Left renal pelvis (tissue), 4 donors: ENCODE measurements at places on chromosomes 11 and 22.

- no peak for DNase-seq
Measured at GRCh38 chr22:43310311-43310710, 32.9 kb downstream of the SCUBE1 start.

- DNase-seq = no peak
Measured at GRCh38 chr11:109236696-109237095, 185.3 kb upstream of the C11orf87 start.

GRCh38 chr22:23230348-23231068 is 50.2 kb downstream of the BCR start:
- no peak for DNase-seq

- no peak for DNase-seq
Measured at GRCh38 chr11:116687458-116688201, 85.2 kb downstream of the BUD13 start.

- no peak for DNase-seq
Measured at GRCh38 chr11:28794405-28794804, 686.2 kb downstream of the METTL15 start.

GRCh38 chr22:36753916-36754315 is 22.0 kb downstream of the IFT27 start:
- DNase-seq = no peak

GRCh38 chr11:126391970-126392632 is 36.6 kb downstream of the ST3GAL4 start:
- no peak for DNase-seq

GRCh38 chr11:32149748-32150147 is 58.9 kb downstream of the RCN1 start:
- no peak for DNase-seq

GRCh38 chr11:118291477-118292135 is 12.9 kb upstream of the CD3E start:
- no peak for DNase-seq

DNA sequence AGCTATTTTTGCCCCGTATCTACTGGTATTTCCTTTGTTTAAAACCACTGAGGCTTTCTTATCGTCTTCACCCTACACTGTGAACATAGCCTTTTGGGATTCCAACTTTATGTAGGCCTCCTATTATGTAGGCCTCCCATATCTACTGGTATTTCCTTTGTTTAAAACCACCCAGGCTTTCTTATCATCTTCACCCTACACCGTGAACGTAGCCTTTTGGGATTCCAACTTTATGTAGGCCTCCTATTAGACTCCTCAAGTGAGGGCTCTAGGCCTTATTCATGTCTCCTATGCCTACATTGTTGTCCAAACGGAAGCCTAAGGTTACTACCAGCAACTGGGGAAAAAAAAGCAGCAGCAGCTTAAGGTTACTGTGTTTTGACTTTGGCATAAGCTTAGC is 23.7 kb downstream of the CEP295 start:
- DNase-seq = no peak

DNA sequence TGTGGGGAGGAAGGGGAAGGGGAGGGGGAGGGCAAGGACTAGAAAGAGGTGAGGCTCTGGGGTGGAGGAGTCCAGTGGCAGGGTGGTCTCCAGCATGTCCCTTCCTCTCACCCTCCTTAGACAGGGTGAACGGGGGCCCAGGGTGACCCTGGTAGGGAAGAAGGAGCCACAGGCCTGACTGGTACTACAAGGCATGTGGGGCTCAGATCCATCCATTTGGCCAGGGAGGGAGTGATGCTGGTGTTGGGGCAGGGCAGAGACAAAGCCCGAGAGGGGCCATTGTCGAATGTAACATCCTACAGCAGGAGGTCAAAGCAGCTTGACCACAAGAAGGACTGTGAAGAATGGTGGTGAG is 69.0 kb upstream of the SHISAL1 start:
- no peak for DNase-seq

DNA sequence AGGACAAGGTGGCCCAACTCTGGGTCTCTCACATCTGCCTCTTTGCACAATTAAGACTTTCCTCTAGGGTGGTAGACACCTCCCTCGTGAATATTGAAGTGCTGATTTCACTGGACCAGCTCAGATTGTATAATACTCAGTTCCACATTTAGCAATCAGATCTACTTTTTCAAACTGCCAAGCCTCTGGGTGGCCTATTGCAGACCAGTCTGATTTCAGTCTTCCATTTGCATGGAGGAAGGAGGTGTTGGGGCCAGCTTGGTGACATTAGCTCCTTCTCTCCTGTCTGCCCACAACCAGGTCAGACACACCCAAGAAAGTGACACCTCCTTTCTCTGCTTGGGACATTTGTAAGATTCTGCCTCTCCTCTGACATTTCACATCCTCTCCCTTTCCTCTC is 78.2 kb downstream of the PPFIBP2 start:
- no peak for DNase-seq

GRCh38 chr11:71263386-71263785 is 11.0 kb upstream of the SHANK2 start:
- no peak for DNase-seq

GRCh38 chr11:106733635-106734034 is 284.6 kb downstream of the GUCY1A2 start:
- DNase-seq = no peak

DNA sequence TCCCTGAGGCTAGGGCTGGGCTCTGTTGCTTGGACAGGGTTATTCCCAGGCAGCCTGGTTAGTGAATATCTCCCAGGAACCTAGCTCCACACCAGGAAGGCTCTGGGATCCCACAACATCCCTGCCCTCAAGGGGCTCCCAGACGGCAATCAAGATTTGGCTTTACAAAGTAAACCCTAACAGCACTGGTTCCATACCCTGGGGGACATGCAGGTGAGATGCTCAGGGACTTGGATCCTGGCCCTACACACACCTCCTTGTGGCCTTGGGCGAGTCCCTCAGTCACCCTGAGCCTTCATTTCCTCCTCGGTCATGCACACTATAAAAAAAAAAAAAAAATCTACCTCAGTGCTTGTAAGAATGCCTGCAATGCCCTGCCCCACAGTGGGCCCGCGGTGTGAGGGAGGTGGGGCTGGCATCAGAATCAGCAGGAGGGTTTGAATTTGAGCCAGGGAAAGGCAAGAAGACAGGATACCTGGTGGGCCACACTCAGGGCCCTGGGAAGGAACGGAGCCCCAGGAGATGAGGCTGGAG is 86.3 kb downstream of the MORC2 start:
- DNase-seq = no peak

GRCh38 chr22:38398609-38399461 is 56.2 kb downstream of the KCNJ4 start:
- DNase-seq = no peak

DNA sequence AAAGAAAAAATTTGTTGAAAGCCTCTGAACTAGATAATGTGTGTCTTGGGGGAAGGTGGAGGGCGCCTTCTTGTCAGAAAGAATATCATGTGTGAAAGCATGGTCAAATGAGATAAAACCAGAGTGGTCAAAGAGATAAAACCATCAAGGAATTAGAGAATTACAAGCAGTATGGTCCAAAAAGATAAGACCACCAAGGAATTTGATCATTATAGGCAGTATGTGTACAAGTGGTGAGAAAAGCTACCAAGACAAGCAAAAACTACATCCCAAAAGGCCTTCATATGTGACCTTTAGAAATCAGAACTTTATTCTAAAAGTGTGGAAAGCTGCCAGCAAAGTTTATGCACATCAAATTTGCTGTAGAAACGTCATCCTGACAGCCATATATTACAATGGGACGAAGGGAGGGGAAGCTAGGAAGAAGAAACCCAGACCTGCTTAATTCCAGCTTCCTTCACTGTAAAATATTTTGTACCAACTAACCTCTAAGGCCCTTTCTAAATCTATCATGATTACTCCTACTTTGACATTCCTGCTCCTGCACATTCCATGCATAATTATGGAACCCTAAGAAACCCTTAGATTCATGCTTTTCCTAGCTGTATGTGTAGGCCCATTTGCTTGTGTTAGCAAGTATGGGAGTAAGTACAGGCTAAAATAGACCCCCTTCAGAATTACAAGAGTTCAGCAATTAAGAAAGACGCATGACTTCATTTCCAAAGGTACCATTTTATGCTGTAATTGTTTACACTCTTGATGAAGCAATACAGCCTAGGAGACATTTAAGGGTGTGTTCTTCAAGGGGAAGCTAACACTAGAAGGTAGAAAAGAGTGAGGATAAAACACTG is 51.6 kb downstream of the LGR4 start:
- no peak for DNase-seq

GRCh38 chr22:27064386-27064785 is 407.0 kb downstream of the MIAT start:
- DNase-seq = no peak

- DNase-seq = no peak
Measured at GRCh38 chr11:32594272-32594671, 10.6 kb downstream of the EIF3M start.

GRCh38 chr11:17395978-17396377 is 7.5 kb upstream of the KCNJ11 start:
- no peak for DNase-seq

GRCh38 chr11:6124245-6124644 is 16.8 kb downstream of the OR56B4 start:
- DNase-seq = no peak

DNA sequence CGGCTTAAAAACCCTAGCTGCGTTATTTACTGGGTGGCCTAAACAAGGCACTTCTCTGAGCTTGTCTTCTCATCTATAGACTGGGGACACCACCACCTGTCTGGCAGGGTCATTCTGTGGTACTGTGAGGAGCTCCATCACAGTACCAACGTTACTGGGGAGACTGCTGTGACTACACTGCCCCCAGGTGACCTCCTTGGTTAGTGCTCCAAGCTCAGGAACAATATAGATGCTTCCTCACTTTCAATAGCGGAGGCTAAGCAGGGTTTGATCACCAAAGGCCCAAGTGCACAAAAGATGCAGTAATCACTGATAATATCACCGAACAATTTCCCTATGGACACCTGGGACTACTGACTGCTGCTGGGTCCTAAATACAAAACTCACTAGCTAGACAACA is 18.8 kb downstream of the PRPF19 start:
- no peak for DNase-seq

DNA sequence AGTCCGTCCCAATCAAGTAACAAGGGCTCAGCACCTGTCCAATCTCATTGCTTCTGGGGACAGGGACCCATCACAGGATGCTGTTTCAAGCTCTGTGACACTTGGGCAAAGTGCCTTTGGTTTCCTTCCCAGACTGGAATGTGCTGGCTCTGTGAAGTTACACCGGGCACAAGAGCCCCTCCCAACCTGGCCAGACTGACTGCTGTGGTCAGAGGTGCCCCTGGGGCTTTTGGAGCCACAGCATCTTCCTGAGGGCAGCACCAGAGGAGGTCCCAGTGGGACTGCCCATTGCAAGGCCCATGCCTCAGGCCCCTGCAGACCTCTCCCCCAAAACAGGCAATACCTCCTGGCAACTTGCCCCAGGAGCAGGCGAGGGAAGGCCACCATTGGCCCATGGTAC is 155.2 kb upstream of the GRK3 start:
- DNase-seq = no peak

- DNase-seq = no peak
Measured at GRCh38 chr11:64759722-64760719, at the start of gene PYGM. PYGM (minus strand) TSS chr11:64759974; CDS start chr11:64759898, 76 bp downstream.

DNA sequence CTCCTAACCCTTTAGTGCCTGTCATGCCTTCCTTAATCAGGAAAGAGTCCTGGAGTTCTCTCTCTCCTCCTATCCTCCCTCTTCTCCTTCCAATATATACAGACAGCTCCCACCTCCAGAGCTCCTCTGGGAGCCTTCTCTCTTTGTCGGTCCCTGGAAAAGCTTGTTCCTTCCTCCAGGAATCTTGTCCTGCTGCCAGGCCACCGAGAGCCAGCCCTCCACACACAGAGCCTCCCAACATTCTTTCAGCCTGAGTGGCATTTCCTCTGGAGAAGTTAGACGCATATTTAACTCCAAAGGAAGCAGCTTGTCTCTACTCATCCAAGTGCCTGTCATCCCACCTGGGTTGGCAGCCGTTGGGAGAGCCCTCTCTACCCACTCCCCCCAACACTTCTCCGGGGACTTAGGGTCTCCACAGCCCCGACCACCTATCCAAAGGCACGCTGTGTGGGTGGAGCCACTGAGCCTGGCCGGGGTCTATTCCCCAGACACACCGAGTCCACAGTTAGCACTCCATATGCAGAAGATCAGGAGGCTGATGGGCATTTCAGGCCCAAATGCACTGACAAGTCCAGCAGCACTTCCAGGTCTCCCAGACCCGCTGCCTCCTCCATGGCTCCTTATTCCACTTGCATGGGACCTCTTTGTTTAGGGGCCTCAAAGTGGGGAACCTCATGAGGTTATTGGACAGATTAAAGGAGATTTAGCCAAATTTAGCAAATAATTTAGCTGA is 31.1 kb downstream of the DKK3 start:
- no peak for DNase-seq

DNA sequence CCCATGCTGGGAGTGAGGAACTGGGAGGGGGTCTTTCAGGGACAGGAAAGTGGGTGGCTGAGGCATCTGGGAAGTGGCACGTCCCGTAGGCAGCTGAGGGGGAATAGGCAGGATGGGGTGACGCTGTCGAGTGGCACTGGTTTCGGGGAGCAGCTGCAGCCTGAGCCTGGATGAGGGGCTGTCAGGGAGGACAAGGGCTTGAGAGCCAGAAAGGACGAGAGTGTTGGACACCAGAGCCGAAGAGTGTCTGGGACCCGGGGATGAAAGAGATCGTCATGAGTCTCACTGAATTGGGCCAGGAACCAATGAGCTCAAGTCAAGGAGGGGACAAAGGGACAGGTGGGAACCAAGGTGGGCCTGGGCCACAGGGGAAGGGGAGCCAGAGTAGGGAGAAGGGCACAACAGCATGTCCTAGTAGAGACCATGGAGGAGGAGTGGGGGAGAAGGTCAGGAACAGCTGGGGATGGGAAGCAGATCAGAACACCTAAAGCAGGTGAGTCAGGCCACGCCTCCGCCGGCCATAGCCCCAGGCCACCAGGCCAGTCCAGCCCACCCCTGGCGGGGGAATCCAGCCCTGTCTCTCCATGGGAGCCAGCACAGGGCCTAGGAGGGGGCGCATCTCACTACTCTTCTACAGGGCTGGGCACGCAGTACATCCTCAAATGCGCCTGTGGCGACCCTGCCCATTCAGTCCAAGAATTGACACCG is 4.2 kb downstream of the RAB3IL1 start:
- no peak for DNase-seq

GRCh38 chr22:50148991-50149721 is 21.4 kb upstream of the PANX2 start:
- DNase-seq = no peak

DNA sequence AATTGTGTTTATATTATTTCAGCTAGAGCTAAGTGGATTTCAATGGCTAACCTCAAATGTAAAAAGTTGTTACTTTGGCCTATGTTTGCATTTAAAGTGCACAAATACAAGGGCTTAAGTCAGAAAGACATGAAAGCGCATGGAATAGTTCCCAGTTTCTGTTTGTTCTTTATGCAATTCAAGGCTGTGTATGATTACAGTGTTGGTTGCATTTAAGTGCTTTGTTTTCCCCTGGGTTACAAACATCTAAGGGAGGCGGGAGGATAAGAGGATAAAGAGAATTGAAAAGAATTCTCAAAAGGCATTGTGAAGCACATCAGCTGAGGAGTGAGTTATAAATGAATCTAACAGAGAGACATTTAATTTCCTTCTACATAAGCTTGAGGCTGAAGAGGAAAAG is 453.4 kb downstream of the NTM start:
- no peak for DNase-seq

GRCh38 chr22:35842954-35843353 is 125.3 kb downstream of the APOL5 start:
- DNase-seq = no peak

GRCh38 chr11:66854729-66855211 is 2.1 kb upstream of the LRFN4 start:
- DNase-seq = no peak

GRCh38 chr11:30853439-30853838 is 267.3 kb upstream of the MPPED2 start:
- no peak for DNase-seq
